SHP77 treated with DMSO at 0.1 percent for 48 hours (cell line): ENCODE measurements at places on chromosomes 5 and 9.

GRCh38 chr9:116151966-116152381, 1.6 kb upstream of the PAPPA start:
- no peak for DNase-seq

GRCh38 chr5:761854-762710, 22.4 kb downstream of the ZDHHC11B start:
- DNase-seq, result no peak

DNA sequence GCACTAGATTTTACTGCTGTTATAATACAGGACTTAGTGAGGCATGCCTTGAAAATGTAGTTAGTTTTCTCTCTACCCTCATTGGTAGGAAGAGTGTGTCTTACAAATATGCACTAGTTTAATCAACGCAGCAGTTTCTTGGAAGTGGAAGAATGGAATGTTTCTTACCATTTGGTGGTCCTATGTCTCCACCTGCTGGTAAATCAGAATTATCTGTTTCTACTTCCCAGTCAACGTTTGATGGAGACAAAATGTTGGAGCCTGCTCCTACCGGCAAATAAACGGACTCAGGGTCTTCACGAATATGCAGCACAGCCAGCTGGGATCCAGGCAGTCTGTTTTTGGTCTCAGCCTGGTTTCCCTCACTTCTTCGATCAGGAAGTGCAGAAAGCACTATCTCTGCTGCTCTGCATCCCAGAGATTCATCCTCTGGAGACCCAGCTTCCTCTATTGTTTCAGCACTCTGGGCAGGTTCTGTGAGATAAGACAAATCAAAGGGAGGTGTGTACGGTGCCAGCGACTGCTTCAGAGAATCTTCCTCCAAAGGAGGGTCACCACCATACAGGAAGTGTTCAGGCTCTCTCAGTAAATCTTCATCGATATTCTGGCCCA, 59.5 kb upstream of the PCA3 start:
- no peak for DNase-seq

GRCh38 chr5:757346-757930, 27.1 kb downstream of the ZDHHC11B start:
- DNase-seq, result no peak

- no peak for DNase-seq
Observed at GRCh38 chr9:80020530-80020929, 448.8 kb downstream of the TLE4 start.

GRCh38 chr5:93723681-93724080, 17.7 kb downstream of the POU5F2 start:
- DNase-seq, result no peak
